Activated T-helper 17 cell treated with anti-CD3 and anti-CD28 coated beads, Interleukin-2, amount 50 U/mL, for 72 hours (primary cell): ENCODE measurements at places on chromosomes 12 and 14. TPM values are rescaled to one million over a fixed set of nuclear protein-coding genes. Genes with fewer than 3 reads are reported as not detected.

Gene SLC8A3
- total RNA-seq = 0.15 TPM

Gene COX8C
- total RNA-seq = not detected

Gene PLEKHD1
- total RNA-seq = 0.11 TPM

Gene RARG
- total RNA-seq = 28.5 TPM
